ENCODE measurements at places on chromosomes 4 and X. TPM values are rescaled to one million over a fixed set of nuclear protein-coding genes. Genes with fewer than 3 reads are reported as not detected.

DNA sequence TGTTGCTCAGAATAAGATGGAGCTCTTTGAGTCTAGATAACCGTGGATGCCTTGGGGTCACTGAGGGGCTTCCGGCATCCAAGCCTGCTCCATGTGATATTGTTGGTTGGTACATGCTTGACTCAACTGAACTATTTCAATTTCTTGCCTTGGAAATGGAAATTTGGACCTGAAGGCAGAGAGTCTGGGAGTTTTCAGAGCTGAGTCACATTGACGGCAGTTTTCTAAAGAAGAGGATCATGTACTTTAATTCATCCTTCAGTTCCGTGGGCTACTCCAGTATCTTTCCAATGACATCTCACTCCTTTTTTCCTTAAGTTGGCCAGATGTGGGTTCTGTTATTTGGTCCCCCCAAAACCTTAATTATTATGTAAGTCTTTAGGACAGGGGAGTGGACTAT lies 100.5 kb downstream of the MFAP3L start:
- peaks cover 2% of the 10 kb centered on the region for H3K27me3 ChIP-seq
- H3K27ac ChIP-seq: no peak overlapping the region
- no peak overlapping the region for H3K4me3 ChIP-seq

DNA sequence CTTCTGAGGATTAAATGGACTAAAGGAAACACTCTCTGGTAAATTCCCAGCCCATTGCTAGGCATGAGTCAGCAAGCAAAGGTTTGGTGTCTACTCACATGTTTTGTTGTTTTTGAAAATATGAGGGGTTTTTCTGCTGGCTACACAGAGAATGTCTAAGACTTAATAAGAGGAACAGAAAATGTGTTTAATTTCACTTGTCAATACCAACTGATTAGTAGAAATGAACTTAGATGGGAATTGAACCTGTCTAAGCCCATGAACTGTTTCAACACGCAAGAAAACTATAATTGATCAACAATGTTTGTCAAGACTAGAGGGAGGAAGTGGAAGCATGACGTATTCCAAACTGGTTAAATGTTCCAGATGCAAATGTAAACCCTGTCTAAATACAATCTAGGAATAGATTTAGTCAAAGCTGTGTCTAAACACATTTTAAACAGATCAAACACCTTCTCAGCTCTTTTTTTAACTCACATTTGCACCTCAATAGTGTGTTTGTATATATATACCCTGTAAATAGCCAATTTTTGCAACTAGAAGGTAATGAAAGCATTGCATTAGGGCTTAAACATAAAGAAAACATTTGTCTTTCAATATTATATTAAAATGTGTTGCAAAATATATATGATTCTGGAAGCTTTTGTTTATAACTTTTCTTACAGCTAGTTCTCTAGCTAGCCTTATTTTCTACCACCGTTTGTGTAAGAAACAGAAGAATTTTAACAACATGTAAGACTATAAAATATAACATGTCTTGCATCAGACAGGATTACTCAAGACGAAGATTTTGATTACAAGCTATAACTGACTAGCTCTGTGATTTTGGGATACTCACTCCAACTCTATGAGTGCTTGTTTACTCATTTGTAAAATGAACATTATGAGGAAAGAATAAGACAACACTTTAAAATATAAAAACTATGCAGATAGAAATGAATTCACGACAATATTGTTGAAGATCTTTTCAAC lies 607.8 kb downstream of the FSTL5 start:
- no peak overlapping the region for H3K27ac ChIP-seq
- no peaks in the 10 kb centered on the region for H3K27me3 ChIP-seq
- no peak overlapping the region for H3K4me3 ChIP-seq
- H3K36me3 ChIP-seq: no peaks in the 10 kb centered on the region
- H3K4me1 ChIP-seq: no peaks in the 10 kb centered on the region
- DNase-seq: no peak

GRCh38 chr4:74018116-74018515 lies 19.6 kb upstream of the CXCL5 start:
- no peak for DNase-seq
- H3K27me3 ChIP-seq: no peaks in the 10 kb centered on the region
- no peak overlapping the region for H3K27ac ChIP-seq
- no peaks in the 10 kb centered on the region for H3K36me3 ChIP-seq
- peaks cover 9% of the 10 kb centered on the region for H3K4me1 ChIP-seq

DNA sequence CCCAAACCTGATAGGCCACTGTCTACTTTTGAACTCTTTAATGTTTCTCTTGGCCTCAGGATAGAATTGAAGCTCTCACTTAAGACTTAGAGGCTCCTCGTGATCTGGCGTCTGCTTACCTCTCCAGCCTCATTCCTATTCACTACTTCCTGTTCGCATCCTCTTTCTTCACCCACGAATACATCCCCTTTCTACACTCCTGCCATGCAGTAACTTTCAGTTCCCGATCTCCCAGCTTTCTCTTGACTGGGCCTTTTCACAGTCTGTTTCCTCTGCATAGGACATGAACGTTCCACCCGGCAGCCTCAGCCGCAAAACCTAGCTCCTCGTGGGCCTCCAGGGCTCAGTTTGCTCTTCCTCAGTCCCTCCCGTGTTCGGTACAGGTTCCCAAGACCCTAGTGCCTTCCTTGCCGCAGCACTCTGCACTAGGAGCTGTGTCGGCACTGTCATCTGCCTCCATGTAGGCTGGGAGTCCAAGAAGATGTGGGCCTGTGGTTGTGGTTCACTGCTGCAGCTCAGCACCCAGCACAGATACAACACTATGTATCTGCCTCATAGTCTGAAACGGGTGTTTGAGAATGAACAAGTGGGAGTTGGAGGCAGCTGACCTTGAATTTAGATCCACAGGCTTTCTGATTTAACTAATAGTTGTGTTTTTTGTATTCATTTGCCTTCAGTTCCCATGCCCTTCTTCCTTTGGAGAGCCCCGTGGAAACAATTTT lies 15.8 kb downstream of the RPL39 start:
- H3K36me3 ChIP-seq: peaks cover 2% of the 10 kb centered on the region
- peak overlapping the region; percentile 34 for H3K27ac ChIP-seq

DNA sequence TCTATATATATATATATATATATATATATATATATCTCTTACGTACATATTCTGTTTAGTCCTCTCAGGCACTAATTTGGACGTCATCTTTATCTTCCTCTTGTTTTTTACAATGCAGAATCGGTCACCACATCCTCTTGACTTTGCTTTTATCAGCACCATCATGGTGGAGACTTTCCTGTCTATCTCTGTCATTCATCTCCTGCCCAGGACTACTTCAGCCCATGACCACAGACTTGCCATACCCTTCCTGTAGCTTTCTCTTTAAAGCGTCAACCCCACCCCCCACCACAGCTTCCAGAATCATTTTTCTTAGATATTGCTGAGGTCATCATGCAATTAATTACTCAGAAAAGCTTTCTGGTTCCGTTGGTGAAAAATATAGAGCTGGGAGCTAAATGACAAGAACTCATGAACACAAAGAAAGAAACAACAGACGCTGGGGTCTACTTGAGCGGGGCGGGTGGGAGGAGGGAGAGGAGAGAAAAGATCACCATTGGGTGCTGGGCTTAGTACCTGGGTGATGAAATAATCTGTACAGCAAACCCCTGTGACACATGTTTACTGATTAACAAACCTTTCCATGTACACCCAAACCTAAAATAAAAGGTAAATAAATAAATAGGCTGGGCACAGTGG lies 30.5 kb upstream of the PRKX start:
- H3K27ac ChIP-seq: peak overlapping the region; percentile 93
- no peaks in the 10 kb centered on the region for H3K27me3 ChIP-seq
- H3K36me3 ChIP-seq: peaks cover 17% of the 10 kb centered on the region
- peaks cover 31% of the 10 kb centered on the region for H3K4me1 ChIP-seq
- peak overlapping the region; percentile 80 for H3K4me3 ChIP-seq
- peak; percentile 28 for DNase-seq

- peak within 1 kb of the TSS; percentile 63 for H3K4me3 ChIP-seq
- no peaks in the 10 kb centered on the region for H3K36me3 ChIP-seq
- H3K27ac ChIP-seq: peak within 1 kb of the TSS; percentile 71
- peaks cover 59% of the 10 kb centered on the region for H3K27me3 ChIP-seq
Observed at GRCh38 chrX:100409610-100410590, at the start of gene PCDH19. Gene PCDH19 (minus strand): TSS chrX:100410273. CDS start chrX:100408597, 1,676 bp downstream.

DNA sequence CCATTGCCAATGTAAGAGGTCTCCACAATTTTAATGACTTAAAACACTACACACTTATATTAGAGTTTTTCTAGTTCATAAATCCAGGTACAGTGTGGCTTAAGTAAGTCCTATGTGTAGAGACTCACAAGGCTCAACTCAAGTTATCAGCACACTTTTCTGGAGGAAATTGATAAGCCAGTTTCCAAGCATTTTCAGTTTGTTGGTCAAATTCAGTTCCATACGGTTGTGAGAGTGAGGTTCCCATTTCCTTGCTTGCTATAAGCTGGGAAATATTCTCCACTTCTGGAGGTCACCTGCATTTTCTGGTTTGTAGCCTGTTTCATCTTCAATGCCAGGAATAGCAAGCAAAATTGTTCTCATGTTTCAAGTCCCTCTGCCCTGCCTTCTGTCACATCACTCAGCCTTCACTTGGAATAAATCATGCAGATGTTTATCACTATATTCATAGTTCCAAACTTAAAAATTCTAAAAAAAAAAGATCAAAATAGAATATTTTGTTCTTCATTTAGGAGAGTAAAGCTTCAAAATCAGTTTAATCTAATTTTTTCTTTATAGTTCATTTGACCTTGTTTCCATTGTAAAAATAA lies 1137.5 kb upstream of the INTU start:
- H3K4me3 ChIP-seq: no peak overlapping the region
- H3K4me1 ChIP-seq: no peaks in the 10 kb centered on the region
- no peaks in the 10 kb centered on the region for H3K36me3 ChIP-seq
- DNase-seq: no peak
- H3K27ac ChIP-seq: no peak overlapping the region

DNA sequence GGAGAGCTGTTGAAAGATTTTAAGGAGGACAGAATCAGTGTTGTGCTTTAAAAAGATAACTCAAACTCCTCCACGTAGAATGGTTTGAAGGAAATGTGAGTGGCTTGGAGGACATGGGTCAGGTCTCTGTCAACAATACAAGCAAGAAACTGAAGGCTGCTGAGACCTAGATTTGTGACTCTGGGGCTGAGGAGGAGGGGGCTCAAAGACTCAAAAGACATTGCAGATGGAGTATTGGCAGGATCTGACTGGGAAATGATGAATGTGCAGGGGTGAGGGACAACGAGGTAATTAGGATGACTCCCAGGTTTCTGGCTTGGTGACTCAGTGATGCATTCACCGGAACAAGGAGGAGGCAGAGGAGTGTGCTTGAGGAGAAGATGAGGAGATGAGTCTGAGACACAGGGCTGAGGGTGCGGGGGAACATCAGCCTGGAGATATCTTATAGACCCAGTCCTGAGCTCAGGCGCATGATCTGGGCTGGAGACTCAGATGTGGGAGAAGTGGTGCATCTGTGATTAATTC lies 3.3 kb upstream of the RPS4X start:
- no peak overlapping the region for H3K4me3 ChIP-seq
- peaks cover 7% of the 10 kb centered on the region for H3K4me1 ChIP-seq
- no peak overlapping the region for H3K27ac ChIP-seq
- peaks cover 7% of the 10 kb centered on the region for H3K27me3 ChIP-seq
- H3K36me3 ChIP-seq: peaks cover 4% of the 10 kb centered on the region

- H3K27ac ChIP-seq: no peak overlapping the region
- DNase-seq: no peak
Observed at GRCh38 chr4:47415719-47416118, 47.8 kb downstream of the COMMD8 start.

- no peaks in the 10 kb centered on the region for H3K36me3 ChIP-seq
- H3K27me3 ChIP-seq: peaks cover 3% of the 10 kb centered on the region
- H3K4me3 ChIP-seq: no peak overlapping the region
Observed at GRCh38 chr4:144955104-144955503, 142.9 kb downstream of the ANAPC10 start.

DNA sequence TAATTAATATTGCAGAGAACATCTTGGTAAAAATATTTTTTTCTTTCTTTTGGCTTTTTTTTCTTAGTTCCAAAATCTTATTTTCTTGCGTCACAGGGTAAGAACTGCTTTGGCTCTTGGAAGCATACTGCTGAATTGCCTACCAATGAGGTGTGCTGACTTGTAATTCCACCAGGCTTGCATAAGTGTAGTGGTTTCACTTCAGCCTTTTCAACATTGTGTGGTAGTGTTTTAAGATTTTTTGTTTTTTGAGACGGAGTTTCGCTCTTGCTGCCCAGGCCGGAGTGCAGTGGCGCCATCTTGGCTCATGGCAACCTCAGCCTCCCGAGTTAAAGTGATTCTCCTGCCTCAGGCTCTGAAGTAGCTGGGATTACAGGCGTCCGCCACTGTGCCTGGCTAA lies 42.4 kb downstream of the N4BP2 start:
- no peaks in the 10 kb centered on the region for H3K27me3 ChIP-seq
- H3K27ac ChIP-seq: no peak overlapping the region
- H3K4me1 ChIP-seq: peaks cover 7% of the 10 kb centered on the region
- no peak for DNase-seq

- no peaks in the 10 kb centered on the region for H3K27me3 ChIP-seq
- no peak overlapping the region for H3K4me3 ChIP-seq
- H3K27ac ChIP-seq: no peak overlapping the region
- no peaks in the 10 kb centered on the region for H3K36me3 ChIP-seq
Observed at GRCh38 chr4:90979556-90979955, 852.4 kb downstream of the CCSER1 start.

DNA sequence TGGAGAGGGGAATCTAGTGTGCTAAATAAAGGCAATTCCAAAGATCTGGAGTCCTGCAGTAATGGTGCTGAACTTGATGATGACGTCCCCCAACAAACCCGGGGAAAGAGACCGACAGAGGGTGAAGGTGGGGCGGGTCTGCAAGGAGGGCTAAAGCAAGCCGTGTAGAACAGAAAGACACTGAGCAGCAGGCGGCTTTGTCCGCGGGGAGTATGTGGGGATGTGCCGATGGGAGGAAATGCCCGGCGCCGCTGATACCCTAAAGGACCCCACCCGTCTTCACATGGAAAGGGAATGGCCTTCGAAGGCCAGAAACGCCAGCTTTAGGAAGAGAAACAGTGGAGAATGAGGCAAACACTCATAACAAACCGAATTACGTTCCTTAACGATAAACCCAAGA lies 528.9 kb downstream of the ZNF674 start:
- no peak for DNase-seq
- H3K27ac ChIP-seq: no peak overlapping the region
- H3K27me3 ChIP-seq: no peaks in the 10 kb centered on the region
- no peaks in the 10 kb centered on the region for H3K4me1 ChIP-seq
- H3K36me3 ChIP-seq: no peaks in the 10 kb centered on the region
- H3K4me3 ChIP-seq: no peak overlapping the region

GRCh38 chr4:80054375-80054774 lies 18.7 kb downstream of the ANTXR2 start:
- H3K27me3 ChIP-seq: no peaks in the 10 kb centered on the region
- no peak overlapping the region for H3K4me3 ChIP-seq
- DNase-seq: no peak
- peaks cover 22% of the 10 kb centered on the region for H3K4me1 ChIP-seq
- H3K36me3 ChIP-seq: peaks cover 22% of the 10 kb centered on the region

The CFAP99 gene
- total RNA-seq: 0.11 TPM

The LANCL3 gene
- total RNA-seq: 0.39 TPM

The BEND2 gene
- not detected for total RNA-seq
